IMR-90 (cell line): ENCODE measurements at places on chromosomes 16 and 17. TPM values are rescaled to one million over a fixed set of nuclear protein-coding genes. Genes with fewer than 3 reads are reported as not detected.

WFDC1 gene
- total RNA-seq = 4.7 and 5.0 TPM in 2 replicates

EXOC3L1 gene
- not detected in 2 replicates for total RNA-seq

ELMO3 gene
- total RNA-seq = 0.28 and 0.36 TPM in 2 replicates

GDPD3 gene
- total RNA-seq = under 0.01 and 0.28 TPM in 2 replicates

PIRT gene
- not detected in 2 replicates for total RNA-seq
